Hypothalamus (tissue), 51 donors: ENCODE measurements at places on chromosomes 7 and 10.
A peak's percentile ranks its signal among the peaks of the same experiment; 100 is the strongest.

- no peak for DNase-seq
These were observed 17.8 kb downstream of the NAPEPLD start for GRCh38 chr7:103130901-103131624.

- DNase-seq = peak; percentile 80
These were observed 98.8 kb downstream of the CHST15 start for GRCh38 chr10:123994417-123995081.

- no peak for DNase-seq
These were observed 76.0 kb downstream of the ITGB1 start for GRCh38 chr10:32882076-32882475.

- peak; percentile 17 for DNase-seq
These were observed 822 bp downstream of the SHOC2 start for GRCh38 chr10:110919971-110920881.

- no peak for DNase-seq
These were observed 1040.2 kb upstream of the SORCS1 start for GRCh38 chr10:108204528-108205305.

- no peak for DNase-seq
These were observed 205.5 kb upstream of the SEMA3D start for GRCh38 chr7:85392326-85392725.

GRCh38 chr10:47152861-47153349 lies 147.1 kb upstream of the GDF10 start:
- DNase-seq = no peak

DNA sequence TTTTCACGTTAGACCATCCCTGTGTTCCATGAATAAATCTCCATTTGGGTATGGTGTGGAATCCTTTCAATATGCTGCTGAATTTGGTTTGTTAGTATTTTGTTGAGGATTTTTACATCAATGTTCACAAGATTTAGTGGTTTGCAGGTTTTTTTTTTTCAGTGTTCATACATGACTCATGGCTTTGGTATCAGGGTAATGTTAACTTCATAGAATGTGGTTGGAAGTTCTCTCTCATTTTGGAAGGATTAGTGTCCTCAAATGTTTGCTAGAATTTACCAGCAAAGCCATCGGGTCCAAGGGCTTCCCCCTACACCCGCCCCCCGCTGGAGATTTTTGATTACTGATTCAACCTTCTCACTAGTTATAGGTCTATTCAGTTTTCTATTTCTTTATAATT lies 398.0 kb downstream of the NXPH1 start:
- DNase-seq = no peak

- no peak for DNase-seq
These were observed at the start of gene AKR1C3 for GRCh38 chr10:5094265-5095205. TSS of gene AKR1C3 (plus strand) at chr10:5094414. CDS start at chr10:5094445, 31 bp downstream.

DNA sequence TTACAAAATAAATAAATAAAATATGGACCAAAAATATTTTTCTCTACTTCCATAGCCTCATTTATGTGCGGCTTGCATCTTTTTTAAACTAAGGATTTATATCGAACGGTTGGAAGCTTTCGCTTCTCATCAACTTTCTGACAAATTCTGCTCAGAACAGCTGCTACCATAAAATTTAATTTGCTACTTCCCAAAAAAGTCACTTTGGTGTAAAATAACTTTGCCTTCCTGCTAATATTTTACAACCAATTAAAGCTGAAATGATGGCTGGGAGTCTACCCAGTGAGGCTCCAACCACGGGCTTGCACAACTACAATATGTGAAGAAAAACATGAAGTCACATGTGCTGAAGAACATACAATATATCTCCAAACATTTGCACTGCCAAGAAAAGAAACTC lies 253.1 kb upstream of the NEBL start:
- no peak for DNase-seq

DNA sequence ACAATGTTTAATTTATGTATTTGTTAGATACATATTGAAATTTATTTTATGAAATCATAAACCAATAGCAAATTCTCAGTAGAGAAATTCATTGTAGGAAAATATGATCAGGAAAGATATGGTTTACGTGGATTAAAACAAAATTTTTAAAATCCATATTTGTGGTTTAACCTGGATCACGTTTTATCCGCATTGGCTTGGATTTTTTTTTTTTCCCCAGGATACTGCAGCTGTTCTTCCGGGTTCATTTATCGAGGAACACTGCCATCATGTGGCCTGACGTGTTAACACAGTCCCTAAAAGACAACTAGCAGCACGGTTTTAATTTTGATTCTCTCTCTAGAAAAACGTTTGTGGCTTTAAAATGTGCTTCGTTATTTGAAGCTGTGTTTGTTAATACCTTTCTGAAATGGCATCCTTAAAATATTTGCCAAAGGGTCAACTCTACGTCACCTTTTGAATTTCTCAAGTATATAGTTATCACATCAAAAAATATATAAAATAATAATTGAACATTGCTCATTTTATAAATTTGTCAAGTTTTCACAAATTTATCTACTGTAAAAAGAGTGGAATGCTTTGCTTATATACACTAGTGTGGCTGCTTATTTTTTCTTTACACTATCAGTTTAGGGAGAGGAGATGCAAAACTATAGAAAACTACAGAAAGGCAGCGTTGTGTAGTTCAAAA lies 8.7 kb upstream of the ASB4 start:
- no peak for DNase-seq

DNA sequence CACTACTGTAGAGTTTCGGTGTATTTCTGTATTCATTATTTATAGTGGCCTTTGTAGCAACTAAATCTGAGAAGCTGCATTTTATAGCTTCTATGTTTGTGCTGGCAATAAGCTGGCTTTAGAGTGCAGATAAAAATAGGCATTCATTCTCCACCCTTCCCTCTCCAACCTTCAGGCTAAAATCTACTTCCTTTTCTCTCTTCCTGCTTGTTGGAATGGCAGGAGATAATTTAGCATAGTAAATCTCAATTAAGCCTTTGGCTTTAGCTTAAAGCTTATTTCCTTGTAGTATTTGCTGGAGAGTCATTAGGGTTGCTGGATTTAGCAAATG lies 58.5 kb downstream of the CPVL start:
- DNase-seq = no peak

DNA sequence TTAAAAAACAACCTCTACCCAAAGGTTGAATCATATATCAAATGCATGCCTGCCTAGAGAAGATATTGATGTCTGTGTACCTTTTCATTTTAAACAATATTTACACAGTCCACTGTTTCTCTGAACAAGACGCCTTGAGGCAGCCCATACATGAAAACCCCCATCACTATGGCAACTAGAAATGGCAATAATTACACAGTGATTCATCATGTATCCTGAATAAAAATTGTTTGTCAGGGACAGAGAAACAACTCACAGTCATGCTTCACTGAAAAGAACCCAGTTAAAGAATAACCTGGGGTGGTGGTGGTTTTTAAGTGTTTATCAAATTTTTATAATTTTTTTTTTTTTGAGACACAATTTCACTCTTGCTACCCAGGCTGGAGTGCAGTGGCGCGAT lies 19.7 kb downstream of the DNAJC12 start:
- DNase-seq = no peak

DNA sequence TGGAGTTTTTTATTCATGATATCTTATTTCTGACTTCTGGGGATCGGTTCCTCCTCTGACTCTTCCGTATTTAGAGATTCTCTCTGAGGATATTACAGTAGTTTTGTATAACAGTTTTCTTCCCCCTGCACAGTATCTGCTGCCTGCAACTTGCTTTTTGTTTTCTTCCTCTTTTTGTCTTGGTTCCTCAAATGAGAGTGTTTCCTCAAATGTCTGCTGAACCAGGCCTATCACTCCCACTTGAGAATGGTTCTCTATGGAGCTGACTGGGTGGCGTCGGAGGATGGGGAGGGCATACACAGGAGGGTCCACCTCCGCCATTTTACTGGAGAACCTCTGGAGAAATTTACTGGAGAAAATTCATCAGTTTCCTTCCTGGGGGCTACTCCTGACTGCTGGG lies 27.7 kb downstream of the ARHGAP22 start:
- no peak for DNase-seq

- no peak for DNase-seq
These were observed 9.0 kb upstream of the NAT16 start for GRCh38 chr7:101189109-101189508.

- DNase-seq = no peak
These were observed 6.2 kb upstream of the GRID1 start for GRCh38 chr10:86372784-86373239.

GRCh38 chr7:17506095-17506494 lies 207.6 kb downstream of the AHR start:
- no peak for DNase-seq

DNA sequence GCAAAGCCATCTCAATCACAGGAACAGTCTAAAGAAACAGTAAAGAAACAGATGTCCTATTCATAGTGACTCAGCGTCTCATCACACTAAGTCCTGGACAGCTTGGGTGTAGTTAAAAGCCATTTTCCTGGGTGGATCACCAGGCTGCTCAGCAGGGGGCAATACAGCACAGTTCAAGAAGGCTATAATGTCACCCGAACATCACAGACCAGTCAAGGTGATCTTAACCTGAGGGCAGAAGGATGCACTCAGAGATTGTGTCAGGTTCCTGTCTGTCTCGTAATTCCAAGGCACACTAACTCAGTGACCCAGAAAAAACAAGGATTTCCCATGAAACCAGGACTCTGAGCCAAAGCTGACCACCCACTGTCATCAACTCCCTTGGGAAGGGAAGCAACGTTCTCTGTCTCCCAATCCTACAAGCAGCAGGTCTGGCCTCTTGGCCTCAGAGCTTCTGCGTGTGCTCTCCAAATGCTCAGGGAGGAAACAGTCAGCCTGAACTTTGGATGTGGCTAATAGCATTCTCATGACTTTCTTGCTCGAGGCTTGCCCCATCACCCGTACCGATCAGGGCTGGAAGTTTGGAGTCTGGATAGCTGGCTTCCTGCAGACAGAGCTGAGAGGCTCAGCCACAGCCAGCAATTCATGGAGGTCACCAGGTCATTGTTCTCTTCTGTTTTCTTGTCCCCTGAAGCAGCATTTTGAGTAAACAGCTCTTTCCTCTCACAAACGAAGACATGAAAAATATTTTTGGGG lies 90.4 kb upstream of the FAM171A1 start:
- DNase-seq = no peak

DNA sequence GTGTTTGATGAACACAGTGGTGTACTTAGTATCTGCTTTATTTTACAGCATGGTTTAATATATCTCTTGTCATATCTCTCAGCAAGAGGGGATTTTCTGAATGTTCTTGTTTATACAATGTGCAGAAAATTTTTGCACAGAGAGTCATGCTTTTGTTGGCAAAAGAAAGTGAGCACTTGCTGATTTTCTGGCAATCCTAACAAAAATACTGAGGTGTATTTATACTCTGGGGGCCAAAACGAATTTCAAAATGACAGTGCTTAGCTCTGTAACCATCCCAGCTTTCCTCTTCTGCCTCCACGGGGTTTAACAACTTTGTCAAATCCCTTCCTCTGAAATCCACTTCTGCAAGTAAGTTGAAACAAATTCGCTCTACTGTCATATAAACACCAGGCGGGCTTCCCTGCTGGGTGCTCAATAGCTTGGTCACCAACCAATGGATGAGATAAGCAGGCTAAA lies 169.2 kb downstream of the NOC3L start:
- no peak for DNase-seq

DNA sequence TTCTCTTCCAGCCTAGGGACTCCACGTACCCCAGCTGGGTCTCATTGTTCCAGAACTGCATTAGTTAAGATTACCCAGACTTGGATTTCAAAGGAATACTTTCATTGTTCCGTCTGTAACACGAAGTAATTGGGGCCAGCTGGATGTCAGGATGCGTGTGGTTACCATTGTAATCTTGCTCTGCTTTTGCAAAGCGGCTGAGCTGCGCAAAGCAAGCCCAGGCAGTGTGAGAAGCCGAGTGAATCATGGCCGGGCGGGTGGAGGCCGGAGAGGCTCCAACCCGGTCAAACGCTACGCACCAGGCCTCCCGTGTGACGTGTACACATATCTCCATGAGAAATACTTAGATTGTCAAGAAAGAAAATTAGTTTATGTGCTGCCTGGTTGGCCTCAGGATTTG lies 21.0 kb downstream of the LRRC17 start:
- DNase-seq = peak; percentile 3

- DNase-seq = no peak
These were observed 204.6 kb downstream of the IMMP2L start for GRCh38 chr7:111357691-111358090.

DNA sequence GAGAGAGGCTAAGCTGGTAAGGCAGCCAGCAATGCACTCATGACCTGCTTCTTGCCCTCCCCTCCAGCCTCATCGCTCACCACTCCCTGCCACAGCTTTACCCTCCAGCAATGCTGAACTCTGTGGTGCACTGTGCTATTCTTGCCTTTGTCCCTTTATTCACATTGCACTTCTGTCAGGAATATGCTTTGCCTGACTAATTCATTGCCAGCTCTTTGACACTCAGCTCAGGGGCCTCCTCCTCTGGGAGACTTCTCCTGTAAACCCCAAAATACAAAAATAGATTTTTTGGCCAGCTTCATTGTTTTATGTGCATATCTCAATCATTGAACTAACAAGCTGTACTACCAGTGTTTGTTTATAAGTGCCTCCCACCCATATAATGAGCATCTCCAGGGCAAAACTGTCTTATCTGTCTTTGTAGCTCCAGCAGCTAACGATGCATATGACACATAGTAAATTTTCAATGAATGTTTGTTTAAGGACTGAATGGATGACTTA lies 8.2 kb downstream of the CNNM1 start:
- no peak for DNase-seq
